Renal cortex interstitium (tissue), 15 donors: ENCODE measurements at places on chromosomes 2 and 18. TPM values are rescaled to one million over a fixed set of nuclear protein-coding genes. Genes with fewer than 3 reads are reported as not detected.

GRCh38 chr2:246489-247144 is 17.2 kb downstream of the SH3YL1 start:
- DNase-seq = no peak

Gene CPSF3
- polyA plus RNA-seq = 47.0 TPM

GRCh38 chr2:37026050-37026449 is 58.1 kb downstream of the HEATR5B start:
- no peak for DNase-seq

GRCh38 chr2:197308996-197309690 is 1.4 kb downstream of the ANKRD44 start:
- no peak for DNase-seq

- DNase-seq = no peak
Observed at GRCh38 chr2:108971661-108972566, 17.1 kb downstream of the EDAR start.

Gene RAMP1
- polyA plus RNA-seq = 3.5 TPM

- DNase-seq = no peak
Observed at GRCh38 chr18:56723706-56724105, 72.5 kb downstream of the WDR7 start.

GRCh38 chr18:77422974-77423867 is 173.6 kb downstream of the GALR1 start:
- no peak for DNase-seq

Gene ITGB6
- 10.7 TPM for polyA plus RNA-seq

Gene FAM110C
- polyA plus RNA-seq = 8.9 TPM

Gene RDH14
- polyA plus RNA-seq = 37.5 TPM

Gene SOWAHC
- 19.0 TPM for polyA plus RNA-seq

DNA sequence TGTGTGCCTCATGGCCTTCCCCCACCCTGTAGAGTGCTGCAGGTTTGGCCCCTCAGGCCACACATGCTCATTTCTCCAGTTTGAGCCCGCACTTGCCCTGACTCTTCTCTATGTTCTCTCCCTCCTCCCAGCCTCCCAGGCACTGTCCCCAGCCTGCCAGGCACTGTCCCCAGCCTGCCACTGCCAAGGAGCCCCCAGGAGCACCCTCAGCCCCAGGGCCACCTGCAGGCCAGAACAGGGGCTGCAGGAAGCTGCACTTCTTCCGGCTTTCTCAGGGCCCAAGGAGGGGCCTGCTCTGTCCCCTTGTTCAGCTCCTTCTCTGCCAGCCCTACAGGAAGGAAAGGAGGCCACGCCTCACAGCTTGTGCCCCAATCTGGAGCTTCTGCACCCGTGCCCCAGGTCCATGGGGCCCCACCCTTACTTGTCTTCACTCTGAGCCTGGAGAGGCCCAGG is 31.6 kb downstream of the CYP26B1 start:
- no peak for DNase-seq

Gene GNAL
- polyA plus RNA-seq = 4.0 TPM

DNA sequence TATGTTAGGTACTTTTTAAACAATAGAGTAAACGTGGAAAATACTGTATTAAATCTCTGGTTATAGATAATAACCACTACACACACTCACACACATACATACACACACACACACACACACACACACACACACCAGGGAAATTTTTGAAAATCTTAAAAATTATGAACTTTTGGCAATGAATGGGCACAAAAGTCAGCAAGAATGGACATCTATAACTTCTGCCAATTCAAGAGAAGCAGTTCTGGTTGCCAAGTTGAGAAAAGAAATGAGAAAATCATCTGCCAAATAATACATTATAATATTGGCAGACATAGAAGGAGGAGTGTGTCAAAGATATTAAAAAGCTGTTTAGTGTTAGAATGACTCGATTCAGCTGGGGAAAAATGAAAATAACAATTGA is 42.9 kb upstream of the TMEM178A start:
- no peak for DNase-seq

Gene STARD6
- polyA plus RNA-seq = 0.82 TPM

GRCh38 chr2:5387406-5387805 is 304.8 kb upstream of the SOX11 start:
- no peak for DNase-seq

Gene IL36G
- 0.27 TPM for polyA plus RNA-seq

Gene MYO5B
- 27.1 TPM for polyA plus RNA-seq

Gene PNKD
- 104 TPM for polyA plus RNA-seq

- DNase-seq = no peak
Observed at GRCh38 chr2:36653155-36653554, 43.4 kb upstream of the VIT start.

Gene CXCR4
- polyA plus RNA-seq = 47.0 TPM

DNA sequence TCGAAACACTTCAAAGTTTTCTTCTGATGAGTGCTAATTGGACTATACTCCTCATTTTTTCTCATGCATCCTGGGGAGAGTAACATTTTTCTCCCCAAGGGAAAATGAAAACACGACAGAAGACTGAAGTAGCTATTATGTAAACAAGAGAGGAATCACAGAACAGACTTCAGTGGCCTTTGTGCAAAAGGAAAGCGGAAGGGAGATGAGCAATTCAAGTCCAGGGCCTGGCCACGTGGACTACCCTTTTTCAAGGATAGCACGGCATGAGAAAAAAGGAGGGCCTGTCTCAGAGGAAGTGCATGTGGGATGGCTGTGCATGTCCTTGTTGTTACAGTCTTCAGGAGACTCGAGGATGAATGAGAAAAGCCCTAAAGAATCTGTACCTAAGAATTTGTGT is 43.8 kb upstream of the KCNE4 start:
- no peak for DNase-seq

- DNase-seq = no peak
Observed at GRCh38 chr2:99808361-99809200, 318.8 kb upstream of the REV1 start.

DNA sequence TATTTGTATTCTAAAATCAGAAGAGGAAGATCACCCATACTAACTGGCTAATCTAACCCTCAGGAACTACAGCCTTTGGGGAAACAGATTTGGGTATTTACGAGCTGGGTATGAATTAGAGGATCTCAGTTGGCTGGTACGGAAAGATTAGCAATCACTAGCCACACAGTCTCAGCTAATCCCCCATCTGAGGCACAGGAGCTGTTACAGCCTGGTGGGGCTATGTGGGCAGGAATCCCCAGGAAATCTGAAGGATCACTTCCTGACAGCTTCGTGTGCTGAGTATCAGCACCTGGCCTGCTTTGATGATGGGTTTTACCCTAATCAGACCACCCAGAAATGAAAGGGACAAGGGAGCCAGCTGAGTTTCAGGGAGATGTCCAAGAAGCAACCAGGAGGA is 206.3 kb downstream of the AFF3 start:
- no peak for DNase-seq

- no peak for DNase-seq
Observed at GRCh38 chr18:2112435-2113045, 458.8 kb downstream of the METTL4 start.

Gene CAMKMT
- 14.8 TPM for polyA plus RNA-seq

GRCh38 chr2:37616677-37617005 is 54.8 kb downstream of the CDC42EP3 start:
- DNase-seq = no peak

DNA sequence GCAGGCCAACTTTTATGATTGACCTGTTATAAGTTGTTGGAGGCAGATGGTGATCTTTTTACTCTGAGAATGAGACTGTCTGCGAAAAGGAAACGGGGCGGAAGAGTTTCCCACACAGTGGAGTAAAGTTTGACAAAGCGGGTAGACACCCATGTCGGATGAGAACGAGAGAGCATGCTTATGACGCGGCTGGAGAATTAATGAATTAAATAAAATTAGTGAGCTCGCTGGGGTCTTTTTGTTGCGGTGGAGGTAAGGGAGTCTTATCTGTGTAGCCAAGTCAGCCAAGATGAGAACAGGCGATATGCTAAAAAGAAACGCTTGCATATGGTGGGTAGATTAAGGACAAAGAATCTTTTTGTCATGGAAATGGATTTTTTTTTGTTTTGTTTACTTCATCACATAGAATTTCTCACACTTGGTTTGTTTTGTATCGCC is 1.8 kb downstream of the SALL3 start:
- no peak for DNase-seq

Gene FKBP1B
- 9.4 TPM for polyA plus RNA-seq

- DNase-seq = no peak
Observed at GRCh38 chr18:69414184-69414583, 13.5 kb downstream of the DOK6 start.

DNA sequence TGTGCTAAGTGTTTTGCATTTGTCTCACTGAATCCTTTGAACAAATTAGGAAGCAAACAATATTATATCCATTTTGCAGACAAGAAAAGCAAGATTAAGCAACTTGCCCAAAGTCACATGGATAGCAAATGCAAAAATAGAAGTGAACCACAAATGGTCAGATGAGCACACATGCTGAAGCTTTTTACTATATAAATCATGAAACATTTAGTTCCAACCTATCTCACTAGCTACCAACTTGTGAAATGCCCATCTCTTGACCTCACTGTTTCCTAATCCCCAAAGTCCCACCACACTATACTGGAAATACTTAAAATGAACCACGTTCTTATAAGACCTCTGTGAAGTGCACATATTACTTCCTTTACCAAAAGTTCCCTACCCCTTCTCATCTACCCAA is 380.5 kb downstream of the ERBB4 start:
- DNase-seq = no peak

Gene AFF3
- polyA plus RNA-seq = 24.9 TPM

Gene PCARE
- polyA plus RNA-seq = 0.19 TPM

Gene ASIC4
- 0.29 TPM for polyA plus RNA-seq

GRCh38 chr2:183060571-183061231 is 17.8 kb upstream of the DUSP19 start:
- no peak for DNase-seq

- no peak for DNase-seq
Observed at GRCh38 chr18:24227977-24228666, 89.3 kb downstream of the CABYR start.

GRCh38 chr2:7620255-7620654 is 703.0 kb downstream of the RNF144A start:
- DNase-seq = no peak

Gene ARHGEF33
- 3.4 TPM for polyA plus RNA-seq

GRCh38 chr2:108938077-108938710 is 50.8 kb downstream of the EDAR start:
- no peak for DNase-seq

DNA sequence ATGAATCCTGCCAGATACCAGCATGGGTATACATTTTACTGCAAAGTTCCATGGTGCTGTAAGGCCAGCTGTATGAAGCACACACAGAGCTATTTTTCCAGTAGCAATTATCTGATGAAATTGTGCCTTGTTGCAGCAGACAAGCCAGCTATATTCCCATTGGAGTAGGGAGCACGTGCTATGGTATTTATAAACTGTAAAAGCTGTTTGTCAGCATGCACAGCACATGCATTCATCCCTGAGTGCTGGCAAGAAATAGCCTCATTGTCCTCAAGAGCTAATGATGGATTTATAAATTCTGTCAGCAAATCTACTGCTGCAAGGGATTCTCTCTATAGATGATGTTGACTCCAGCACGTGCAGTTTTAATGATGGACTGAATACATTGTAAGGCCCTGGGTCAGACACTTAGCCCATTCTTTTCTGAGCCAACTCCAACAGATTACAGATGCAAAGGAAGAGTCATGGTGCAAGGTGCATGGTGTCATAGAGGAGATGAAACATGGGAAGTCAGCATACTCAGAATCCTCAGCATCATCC is 61.7 kb downstream of the KCNS3 start:
- no peak for DNase-seq

Gene SLC40A1
- polyA plus RNA-seq = 120 TPM
